ENCODE measurements at places on chromosomes 13 and 19.

DNA sequence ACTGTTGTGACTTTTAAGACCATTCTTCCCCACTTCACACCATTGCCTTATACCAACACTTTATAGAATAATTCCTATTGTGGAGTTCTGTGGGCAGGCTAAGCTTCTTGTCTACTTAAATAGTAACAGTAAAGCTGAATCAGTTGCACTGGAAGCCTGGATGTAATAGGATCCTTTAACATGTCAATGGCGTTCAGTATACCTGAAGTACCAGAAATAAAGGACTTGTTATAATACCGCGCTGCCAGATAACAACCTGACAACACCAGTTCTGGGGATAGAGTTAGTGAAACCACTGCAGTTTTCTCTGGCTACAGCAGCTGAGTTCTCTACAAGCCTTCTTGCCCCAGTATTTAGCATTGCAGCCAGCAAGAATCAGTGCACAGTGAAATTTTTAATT, 52.0 kb upstream of the TNFRSF19 start:
- DNase-seq: no peak

GRCh38 chr19:15254547-15254946, 22.3 kb upstream of the EPHX3 start:
- no peak for DNase-seq

DNA sequence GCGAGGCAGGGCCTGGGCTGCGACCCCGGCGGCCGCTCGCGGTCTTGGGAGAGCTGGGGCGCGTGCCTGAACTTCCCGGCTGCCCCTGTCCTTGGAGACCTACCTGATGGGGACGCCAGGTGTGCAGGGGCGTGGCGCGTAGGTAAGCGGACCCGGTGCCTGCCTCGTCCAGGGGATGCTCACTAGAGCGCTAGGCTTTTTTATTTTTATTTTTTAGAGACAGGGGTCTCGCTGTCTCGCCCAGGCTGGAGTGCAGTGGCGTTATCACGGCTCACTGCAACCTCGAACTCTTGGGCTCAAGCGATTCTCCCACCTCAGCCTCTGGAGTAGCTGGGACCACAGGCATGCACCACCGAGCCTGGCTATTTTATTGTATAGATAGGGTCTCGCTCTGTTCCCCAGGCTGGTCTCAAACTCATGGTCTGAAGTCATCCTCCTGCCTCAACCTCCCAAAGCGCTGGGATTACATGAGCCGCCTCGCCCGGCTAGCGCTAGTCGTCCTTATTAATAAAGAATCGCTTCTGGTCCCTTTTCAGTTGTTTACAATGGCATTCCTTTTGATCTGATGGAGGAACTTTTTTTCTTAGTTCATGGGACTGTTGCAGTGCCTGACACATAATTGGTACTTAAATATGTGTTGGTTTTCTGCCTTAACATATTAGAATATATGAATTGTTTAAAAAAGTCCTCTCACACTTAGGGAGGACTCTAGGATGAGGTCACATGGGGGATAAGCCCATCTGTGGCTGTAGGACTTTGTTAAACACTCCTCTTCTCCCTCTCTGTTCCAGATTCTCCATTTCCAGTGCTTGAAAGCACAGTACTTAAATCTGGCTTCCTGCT, 812 bp downstream of the DPY19L3 start:
- no peak for DNase-seq

GRCh38 chr19:28294395-28294794, 918.6 kb downstream of the UQCRFS1 start:
- no peak for DNase-seq

DNA sequence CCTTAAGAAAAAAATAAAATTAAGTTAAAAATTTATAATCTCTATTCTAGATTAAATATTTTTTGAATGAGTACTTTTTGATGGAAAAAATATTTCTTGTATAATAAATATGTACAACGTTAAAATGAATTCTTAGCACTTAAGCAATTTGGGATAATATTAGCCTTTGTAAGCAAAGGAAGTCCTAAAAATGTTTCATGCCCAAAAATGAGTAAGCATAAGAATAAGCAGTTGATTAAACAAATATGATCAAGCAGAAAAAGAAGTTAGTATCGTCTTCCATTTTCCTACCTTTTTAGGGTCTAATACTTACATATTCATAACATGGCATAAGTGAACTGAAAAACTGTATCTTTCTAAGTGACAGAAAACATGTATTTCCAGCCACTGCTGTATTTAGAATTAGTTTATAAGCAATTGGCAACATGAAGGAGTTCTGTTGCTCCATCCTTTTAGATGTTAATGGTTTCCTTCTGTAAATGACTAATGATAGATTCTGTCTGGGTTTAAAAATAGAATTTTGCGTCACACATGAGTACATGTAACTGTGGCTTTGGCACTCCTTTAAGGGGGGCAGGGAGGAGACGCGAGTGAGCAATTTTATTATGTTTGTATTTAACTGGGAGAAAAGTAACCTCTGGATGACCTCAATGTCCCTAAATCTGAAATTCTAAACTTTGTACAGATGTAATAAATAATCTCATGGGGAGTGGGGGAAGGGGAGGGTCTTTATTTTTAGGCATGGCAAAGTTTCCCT, 237.4 kb downstream of the RGCC start:
- no peak for DNase-seq

- DNase-seq: no peak
These were observed 181.0 kb upstream of the GPR12 start for GRCh38 chr13:26941345-26942174.

DNA sequence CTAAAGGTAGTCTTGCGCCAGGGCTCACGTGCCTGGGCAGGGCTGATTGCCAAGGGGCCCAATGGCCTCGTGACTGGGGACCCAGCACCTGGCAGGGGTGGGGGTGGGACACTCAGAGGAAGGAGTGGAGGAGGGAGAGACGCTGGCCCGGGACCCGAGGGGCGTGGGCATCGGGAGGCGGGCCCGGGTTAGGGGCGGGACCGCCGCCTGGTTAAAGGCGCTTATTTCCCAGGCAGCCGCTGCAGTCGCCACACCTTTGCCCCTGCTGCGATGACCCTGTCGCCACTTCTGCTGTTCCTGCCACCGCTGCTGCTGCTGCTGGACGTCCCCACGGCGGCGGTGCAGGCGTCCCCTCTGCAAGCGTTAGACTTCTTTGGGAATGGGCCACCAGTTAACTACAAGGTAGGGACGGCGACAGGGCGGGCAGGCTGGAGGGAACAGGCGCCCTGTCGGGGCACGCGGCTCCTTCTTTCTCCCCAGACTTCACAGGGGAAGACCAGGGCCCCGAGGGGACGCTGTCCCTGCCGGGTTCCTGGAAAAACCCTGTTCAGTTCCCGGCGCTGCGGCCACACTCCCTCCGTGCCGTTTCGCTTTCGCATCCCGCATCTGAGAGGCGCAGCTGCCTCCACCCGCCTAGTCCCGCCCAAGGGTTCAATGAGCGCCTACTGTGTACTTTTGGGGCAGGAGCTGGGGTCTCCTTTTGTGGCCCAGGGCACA, at the start of gene IFI30:
Gene IFI30, plus strand, starts transcription at position 242 of the 717 bp plus-strand sequence. Its CDS starts 29 bp downstream, at position 271.
- no peak for DNase-seq

DNA sequence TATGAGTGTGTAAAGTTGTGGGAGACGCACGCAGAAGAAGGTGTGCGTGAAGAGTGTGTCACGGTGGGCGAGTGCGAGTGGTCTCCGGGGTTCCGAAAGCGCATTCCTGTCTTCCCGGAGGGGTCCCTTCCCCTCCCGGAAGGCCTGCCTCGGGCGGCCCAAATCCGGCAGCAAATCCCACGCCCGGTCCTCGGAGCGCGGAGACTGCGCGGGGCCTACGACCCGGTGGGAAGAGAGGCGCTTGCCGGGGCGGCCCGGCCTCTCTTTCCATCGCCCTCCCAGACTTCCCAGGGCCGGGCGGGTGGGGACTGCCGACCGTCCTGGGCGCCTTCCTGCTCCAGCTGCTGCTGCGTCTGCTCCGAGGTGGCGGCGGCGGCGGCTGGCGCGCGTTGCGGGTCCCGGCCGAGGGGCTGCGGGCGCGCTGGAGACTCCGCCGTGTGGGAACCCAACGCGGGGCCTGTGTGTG, 2.1 kb downstream of the ZIC5 start:
- DNase-seq: no peak

GRCh38 chr19:55389386-55390317, 3.9 kb downstream of the RPL28 start:
- no peak for DNase-seq

DNA sequence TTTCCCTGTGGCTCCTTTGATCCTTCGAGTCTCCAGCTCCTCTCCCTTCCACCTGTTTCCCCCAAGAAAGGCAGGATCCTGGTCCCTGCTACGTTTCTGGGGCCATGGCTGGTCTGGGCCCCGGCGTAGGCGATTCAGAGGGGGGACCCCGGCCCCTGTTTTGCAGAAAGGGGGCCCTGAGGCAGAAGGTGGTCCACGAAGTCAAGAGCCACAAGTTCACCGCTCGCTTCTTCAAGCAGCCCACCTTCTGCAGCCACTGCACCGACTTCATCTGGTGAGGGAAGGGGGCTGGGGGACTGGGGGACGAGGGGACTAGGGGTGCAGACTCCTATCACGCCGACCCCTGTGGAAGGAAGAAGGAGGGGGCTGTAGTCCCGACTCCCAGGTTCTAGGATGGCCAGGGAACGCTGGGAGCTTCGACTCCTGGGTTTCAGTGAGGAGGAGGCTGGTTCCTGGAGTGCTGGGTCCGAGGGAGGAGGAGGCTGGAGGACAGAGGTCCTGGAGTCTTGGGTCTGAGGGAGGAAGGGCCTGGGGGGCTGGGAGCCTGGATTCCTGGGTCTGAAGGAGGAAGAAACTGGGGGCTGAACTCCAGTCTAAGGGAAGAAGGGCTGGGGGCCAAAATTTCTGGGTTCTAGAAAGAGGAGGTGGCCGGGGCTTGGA, 524 bp downstream of the PRKCG start:
- no peak for DNase-seq

DNA sequence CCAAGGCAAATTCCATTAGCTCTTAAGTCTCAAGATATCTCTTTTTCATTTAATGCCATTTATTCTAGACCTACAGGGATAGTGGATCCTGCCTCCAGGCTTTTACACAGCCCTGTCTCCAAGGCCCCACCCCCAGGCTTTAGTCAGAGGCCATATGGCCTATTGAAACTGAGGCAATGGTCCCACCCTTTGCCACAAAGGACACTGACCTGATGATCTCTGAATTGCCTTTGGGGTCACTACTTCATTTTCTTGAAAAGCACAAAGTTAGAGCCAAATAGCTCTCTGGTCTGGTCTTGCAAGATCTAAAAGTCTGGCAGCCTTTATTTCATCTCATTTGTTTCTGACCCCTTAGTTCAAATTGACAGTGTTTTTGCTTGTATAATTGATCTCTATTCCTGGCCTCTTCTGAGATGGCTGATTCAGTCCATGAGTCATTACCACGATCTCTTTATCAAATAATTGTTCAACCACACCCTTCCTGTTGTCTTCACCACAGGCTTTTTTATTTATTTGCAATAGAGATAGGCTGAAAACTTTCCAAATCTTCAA, 209.8 kb downstream of the FGF14 start:
- no peak for DNase-seq

DNA sequence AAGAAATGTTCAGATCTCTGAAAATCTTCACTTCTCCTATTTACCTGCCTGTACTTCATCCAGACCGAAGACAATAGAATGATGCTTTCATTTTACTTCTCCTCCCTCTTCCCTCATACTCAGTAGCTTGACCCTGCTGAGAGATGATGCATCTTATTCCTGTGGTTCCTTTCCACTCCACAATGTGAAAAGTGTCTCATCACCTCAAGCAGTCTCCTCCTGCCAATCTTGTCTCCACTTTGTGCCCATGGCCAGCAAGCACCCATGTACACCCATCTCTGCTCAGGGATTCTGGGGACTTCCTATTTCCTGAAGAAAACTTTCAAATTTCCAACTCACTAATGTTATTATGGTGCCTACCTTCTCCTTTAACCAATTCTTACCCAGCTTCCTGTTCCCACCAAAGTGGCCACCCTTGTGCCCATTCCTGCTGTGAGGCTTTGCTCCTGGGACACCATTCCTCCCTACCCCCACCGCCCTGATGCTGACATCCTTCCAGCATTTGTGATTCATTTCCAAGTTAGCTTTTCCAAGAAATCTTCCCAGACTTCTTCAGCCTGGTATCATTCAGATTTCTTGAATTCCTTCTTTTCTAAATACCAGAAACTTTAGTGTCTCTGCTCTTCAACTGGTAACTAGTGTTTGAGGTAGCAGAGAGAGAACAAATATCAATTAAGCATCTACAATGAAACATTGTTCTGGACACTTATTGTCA, 212.5 kb downstream of the POSTN start:
- DNase-seq: no peak

- no peak for DNase-seq
These were observed 1.5 kb downstream of the GPC6 start for GRCh38 chr13:93227878-93228642.

- DNase-seq: no peak
These were observed 18.0 kb downstream of the APBA3 start for GRCh38 chr19:3743486-3743885.

DNA sequence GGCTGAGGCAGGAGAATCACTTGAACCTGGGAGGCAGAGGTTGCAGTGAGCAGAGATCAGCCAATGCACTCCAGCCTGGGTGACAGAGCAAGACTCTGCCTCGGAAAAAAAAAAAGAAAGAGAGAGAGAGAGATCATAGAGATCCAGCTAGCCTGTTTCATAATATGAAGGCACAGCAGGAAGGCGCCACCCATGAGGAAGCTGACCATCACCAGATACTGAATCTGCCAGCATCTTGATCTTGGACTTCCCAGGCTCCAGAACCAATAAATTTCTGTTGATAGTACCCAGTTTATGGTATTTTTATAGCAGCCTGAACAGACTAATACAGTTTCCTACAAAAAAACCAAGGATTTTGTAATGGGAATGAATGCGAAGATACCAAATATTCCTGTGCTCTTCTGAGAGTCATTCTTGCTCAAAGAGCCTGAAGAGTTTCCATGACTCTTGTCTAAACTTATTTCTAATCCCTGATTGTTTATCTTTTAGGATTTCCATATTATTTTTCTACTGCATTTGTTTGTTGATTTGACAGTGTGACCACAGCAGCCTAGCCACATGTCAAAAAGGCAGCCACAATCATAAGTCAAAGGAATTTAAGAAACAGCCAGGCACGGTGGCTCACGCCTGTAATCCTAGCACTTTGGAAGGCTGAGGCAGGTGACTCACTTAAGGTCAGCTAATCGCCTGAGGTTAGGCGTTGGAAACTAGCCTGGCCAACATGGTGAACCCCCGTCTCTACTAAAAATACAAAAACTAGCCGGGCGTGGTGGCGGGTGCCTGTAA, 37.7 kb upstream of the PDCD5 start:
- DNase-seq: no peak

GRCh38 chr19:23304238-23304637, 54.0 kb upstream of the ZNF724 start:
- DNase-seq: no peak

- no peak for DNase-seq
These were observed 51.7 kb downstream of the KATNAL1 start for GRCh38 chr13:30255696-30256095.

GRCh38 chr13:32022311-32022710, 9.3 kb upstream of the FRY start:
- no peak for DNase-seq

- DNase-seq: no peak
These were observed 59.6 kb downstream of the NUFIP1 start for GRCh38 chr13:44929692-44930091.

Data from stimulated activated CD4-positive, alpha-beta T cell treated with anti-CD3 and anti-CD28 coated beads, Interleukin-15, amount 100 ng/mL, for 1 hour (primary cell).